ENCODE measurements at places on chromosomes 1 and 21.

GRCh38 chr1:82752046-82752445 is 951.3 kb downstream of the ADGRL2 start:
- no peak for DNase-seq

- peak; percentile 54 for DNase-seq
These were observed 705 bp downstream of the AIDA start for GRCh38 chr1:222711319-222712252.

GRCh38 chr1:213389061-213389581 is 338.1 kb downstream of the RPS6KC1 start:
- no peak for DNase-seq

DNA sequence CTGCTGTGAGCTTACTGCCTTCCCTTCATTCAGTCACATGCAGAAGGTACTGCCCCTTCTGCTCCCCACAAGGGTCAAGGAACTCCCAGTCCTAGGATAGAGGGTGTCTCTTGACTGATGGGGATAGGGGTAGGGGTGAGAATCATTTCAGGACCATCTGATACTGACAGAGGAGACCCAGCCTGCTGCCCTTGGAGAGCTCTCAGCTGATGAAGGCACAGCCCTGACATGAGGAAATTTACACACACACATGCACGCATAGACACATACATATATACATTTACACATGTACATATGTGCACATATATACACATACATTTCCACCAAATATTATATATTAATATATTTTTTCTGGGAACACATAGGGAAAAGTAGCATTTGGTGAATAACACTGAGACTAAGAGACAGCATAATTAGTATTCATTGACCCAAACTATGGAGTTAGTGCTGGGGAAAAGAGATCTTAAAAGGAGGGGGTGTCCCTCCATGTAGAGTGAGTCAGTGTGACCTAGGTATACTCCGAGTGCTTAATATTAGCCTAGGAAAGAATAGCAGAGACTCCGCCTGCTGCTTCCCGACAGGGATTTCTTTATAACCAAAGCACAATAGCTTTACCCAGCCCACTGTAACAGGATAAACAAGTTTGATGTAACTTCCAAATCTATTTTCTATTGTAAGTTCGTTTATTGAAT is 27.6 kb upstream of the HHAT start:
- no peak for DNase-seq

Measured in activated CD4-positive, alpha-beta T cell treated with anti-CD3 and anti-CD28 coated beads, Interleukin-2, amount 50 U/mL, for 1 hour (primary cell).